ENCODE measurements at places on chromosomes 7 and 10. TPM values are rescaled to one million over a fixed set of nuclear protein-coding genes. Genes with fewer than 3 reads are reported as not detected.

The PRPS1L1 gene
- total RNA-seq = not detected

The OR2A42 gene
- total RNA-seq = not detected

The WASHC2C gene
- total RNA-seq = 69.9 TPM

The PHKG1 gene
- total RNA-seq = 1.0 TPM

The OR9A2 gene
- total RNA-seq = not detected

The TRPV5 gene
- total RNA-seq = not detected

The CUBN gene
- total RNA-seq = 2.5 TPM

The GOT1 gene
- total RNA-seq = 26.1 TPM

The FEZF1 gene
- not detected for total RNA-seq

The PKD2L1 gene
- total RNA-seq = not detected

The SCD gene
- 129 TPM for total RNA-seq

The RPS24 gene
- 2,086 TPM for total RNA-seq

- DNase-seq = no peak
Observed at GRCh38 chr7:90474284-90475210, 5.1 kb downstream of the PTTG1IP2 start.

DNA sequence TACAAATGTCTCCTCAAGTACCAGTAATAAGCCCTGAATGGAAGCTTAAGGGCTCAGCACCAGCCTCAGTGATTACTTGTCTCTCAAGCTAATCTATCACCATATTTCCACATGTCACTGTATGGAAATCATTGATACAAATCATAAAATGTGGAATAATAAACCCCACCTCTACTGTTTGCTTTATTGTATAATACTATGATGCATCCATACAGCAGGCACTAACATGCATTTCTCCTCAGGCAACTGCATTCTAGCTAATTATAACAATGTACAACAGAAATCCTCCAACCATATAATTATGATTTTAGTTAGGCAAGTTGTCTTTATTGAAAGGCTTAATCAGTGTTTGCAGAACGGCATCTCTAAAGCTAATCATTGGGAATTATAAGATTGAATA, 26.2 kb downstream of the CRPPA start:
- no peak for DNase-seq

- no peak for DNase-seq
Observed at GRCh38 chr7:151704299-151704959, 172.5 kb downstream of the PRKAG2 start.

GRCh38 chr7:11703829-11704228, 128.2 kb downstream of the THSD7A start:
- DNase-seq = no peak

DNA sequence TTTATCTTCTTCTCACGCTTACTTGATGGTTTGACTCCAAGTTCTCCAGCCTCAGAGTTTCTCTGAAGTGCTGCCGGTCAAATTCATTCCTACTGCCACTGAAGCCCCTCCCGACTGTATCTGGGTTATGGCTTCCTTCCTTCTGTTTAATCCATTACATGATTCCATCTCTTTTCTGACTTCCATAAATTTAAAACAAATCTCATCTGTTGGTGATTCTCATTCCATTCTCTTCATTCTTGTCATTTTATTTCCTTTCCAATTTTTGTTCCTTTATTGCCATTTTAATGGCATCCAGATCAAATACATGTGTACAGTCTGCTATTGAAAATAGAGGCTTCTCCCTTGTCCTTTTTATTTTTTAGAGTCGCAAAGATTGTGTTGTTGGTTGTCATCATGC, 25.4 kb upstream of the HIBADH start:
- DNase-seq = no peak

GRCh38 chr7:46518713-46519112, 597.6 kb upstream of the IGFBP3 start:
- no peak for DNase-seq

- no peak for DNase-seq
Observed at GRCh38 chr7:110675383-110676103, 415.4 kb upstream of the LRRN3 start.

GRCh38 chr10:127755753-127756152, 18.8 kb downstream of the FOXI2 start:
- DNase-seq = no peak

DNA sequence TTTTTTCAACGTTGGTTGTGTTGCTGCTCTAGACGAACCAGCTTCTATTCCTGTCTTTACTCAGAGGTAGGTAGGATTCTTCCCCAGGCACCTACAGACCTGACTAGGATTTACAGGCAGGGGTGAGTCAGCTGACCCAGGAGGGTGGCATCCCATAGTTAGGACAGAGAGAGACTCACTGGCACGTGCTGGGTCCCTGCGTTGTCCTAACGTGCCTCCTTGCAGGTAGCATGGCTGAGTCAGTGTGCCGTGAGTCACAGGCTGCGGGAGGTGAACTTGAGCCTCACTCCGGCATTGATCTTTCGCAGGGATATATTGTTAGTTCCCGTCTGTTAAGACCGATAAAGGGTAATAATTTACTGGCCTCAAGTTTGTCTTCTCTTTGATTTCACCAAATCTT, 96.5 kb downstream of the PFKFB3 start:
- DNase-seq = no peak

- DNase-seq = no peak
Observed at GRCh38 chr10:132058111-132058745, 7.5 kb upstream of the JAKMIP3 start.

DNA sequence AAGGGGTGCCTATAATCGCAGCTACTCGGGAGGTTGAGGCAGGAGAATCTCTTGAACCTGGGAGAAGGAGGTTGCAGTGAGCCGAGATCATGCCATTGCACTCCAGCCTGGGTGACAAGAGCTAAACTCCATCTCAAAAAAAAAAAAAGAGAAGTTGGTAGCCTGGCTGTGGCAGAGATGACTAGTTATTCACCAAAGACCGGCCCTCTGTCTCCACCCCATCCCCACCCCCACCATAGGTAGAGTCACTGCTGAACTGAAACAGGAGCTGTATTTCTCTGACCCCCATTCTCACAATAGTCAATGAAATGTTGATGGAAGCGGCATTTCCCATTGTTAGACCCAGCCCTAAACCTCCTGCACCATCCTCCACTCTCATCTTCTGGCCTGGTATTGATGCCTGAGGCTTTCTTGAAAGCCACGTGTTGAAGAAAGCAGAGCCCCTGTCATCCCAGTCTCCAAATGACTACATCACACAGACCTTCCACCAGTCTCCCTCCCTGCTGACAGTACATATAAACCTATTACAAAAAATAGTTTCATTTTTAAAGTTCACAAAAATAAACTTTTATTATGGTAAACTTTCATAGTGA, 9.4 kb upstream of the PIK3CG start:
- DNase-seq = no peak

DNA sequence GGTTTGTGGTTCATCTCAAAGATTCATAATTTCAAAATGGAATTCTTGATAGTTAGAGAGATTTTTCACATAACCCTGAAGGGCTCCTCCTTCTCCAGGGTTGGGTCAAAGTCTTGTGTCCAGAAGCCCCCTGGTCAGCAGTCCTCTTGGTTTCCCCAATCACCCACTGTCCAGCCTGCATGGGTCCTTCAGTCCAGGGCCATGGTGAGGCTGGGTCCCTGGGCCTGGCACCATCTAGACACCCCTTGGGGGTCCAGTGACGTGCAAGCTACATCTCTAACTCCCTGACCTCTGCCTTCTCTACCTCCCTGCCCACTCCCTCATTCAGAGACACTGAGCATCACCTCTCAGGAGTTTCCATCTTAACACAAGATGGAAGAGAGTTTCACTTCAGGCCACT, 26.1 kb downstream of the ANXA8 start:
- no peak for DNase-seq

DNA sequence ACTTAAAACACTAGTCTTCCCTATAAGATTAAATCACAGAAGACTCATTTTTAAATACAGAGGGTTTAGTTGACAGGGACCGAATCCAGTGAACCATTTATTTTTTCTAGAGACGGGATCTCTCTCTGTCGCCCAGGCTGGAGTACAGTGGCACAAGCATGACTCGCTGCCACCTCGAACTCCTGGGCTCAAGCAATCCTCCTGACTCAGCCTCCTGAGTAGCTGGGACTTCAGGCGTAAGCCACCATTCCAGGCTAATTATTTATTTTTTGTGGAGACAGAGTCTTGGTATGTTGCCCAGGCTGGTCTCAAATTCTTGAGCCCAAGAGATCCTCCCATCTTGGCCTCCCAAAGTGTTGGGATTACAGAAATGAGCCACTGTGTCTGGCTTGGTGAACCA, 20.9 kb upstream of the LYZL1 start:
- no peak for DNase-seq

- no peak for DNase-seq
Observed at GRCh38 chr7:55498142-55498541, 74.2 kb downstream of the VOPP1 start.

DNA sequence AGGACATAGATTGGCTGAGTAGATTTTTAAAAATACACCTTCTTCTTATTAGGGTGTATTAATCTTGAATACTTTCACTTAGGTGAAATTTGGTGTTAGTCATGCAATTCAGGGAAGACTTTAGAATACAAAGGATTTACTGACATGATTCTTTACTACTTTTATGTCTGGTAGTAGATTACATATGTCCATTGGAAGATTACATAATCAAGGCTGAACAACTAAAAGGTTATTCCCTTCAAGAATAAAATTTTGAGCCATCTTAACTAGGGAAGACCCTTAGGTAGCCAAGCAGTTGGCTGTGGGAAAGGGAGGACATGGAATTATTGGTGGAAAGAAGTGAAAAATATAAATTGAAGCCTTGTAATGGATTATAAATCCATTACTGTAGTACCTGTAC, 165.0 kb downstream of the ITGB1 start:
- DNase-seq = no peak

DNA sequence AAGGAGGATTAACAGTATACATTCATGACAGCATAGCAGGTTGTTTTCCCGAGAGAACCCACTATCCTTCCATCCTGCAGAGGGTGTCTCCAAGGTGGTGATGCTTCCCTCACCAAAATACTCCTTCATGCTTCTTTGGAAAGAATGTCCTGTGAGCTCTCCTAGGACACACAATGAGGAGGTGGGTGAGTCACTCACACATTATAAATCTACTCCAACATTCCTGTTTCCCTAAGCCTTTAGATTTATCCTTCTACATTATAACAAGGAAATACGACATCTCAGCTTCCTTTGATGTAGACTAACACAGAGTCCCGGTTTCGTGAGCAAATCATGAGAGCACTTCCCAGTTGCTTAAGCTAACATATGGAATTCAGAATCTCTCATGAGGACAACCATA, 689.7 kb upstream of the CELF2 start:
- DNase-seq = no peak

- DNase-seq = no peak
Observed at GRCh38 chr10:43806831-43807640, 158.4 kb upstream of the ZNF32 start.

- no peak for DNase-seq
Observed at GRCh38 chr7:33849004-33849403, 56.3 kb upstream of the BMPER start.

DNA sequence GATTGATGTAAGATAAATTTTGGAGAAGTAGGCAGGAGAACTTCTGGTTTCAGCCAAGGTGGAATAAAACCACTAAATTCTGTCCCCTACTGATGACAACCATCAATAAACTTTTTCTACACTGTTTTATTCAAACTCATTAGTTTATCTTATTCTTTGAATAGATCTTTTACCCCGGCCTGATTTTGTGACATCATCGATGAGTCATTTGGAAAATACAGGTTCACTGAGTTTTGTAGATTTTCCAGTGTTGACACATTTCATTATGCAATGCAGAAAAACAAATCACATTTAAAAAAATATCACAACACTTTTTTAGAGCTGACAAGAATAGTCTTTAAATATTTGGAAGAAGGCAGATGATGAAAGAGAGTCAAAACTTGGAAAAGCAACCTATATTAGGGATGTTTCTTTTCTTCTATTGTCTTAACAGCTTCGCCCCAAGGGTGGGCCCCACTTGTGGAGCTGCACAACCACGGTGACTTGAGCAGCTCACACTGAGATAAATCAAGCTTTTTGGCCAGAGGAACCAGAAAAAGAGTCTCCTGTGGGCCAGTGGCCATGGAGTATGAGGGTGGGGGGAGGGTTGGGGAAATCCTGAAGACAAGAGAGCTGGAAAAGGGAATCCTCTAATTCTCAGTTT, 112.8 kb downstream of the PTEN start:
- no peak for DNase-seq

DNA sequence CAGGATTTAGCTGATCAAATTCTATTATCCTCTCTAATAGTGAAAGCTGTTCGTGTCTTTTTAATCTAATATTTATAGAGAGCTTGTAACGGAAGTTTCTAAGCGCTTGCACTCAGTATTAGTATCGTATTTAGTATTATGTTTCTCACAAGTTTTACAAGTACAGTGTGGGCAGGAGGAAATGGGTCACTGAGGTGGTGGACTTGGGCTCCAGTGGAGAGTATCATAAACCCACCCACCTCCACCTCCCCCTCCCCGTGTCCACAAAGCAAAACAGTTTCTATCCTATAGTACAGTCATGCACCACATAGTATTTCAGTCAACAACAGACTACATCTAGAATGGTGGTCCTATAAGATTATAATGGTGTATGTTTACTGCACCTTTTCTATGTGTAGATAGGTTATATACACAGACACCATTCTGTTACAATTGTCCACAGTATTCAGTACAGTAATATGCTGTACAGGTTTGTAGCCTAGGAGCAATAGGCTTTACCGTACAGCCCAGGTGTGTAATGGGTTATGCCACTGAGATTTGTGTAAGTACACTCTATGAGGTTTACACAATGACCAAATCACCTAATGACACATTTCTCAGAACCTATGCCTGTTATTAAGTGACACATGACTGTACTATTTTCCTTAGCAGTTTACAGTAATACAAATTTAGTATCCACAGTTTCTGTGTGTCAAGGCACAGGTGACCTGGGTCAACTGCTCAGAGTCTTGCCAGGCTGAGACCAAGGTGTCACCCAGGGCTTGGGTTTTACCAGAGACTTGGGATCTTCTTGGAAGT, 1021.3 kb upstream of the C7orf33 start:
- no peak for DNase-seq

- no peak for DNase-seq
Observed at GRCh38 chr7:90433221-90433620, 30.0 kb downstream of the CLDN12 start.

DNA sequence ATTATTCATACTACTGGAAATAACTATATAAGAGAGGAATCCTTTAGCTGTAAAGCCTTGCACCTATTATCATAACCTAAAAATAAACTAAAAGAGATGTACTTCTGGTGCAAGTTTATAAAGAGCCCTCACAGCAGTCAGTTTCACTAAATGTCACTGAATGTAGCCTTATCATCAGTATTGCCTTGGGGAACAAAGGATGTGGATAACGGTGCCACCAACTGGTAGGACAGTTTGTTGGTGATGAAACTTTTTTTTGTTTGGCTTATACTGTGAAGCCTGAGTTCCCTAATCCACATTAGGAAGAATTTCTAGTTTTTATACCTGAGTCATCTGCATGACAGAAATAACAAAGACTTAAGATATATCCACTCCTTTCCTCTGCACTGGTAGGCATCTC, 117.9 kb upstream of the COL1A2 start:
- no peak for DNase-seq

All from activated CD4-positive, alpha-beta T cell treated with anti-CD3 and anti-CD28 coated beads, Interleukin-2, amount 10 ng/mL, durations not matched to agents 7 days and 5 days (primary cell).